Spleen (tissue), 13 donors: ENCODE measurements at places on chromosomes 1 and 21. TPM values are rescaled to one million over a fixed set of nuclear protein-coding genes. Genes with fewer than 3 reads are reported as not detected.

GNPAT gene
- polyA plus RNA-seq, result 27.7 TPM

TTC24 gene
- 5.0 TPM for polyA plus RNA-seq

CGN gene
- polyA plus RNA-seq, result 0.26 TPM

KRTAP11-1 gene
- not detected for polyA plus RNA-seq
